Posterior vena cava (tissue), 2 donors: ENCODE measurements at places on chromosomes 2 and 18. TPM values are rescaled to one million over a fixed set of nuclear protein-coding genes. Genes with fewer than 3 reads are reported as not detected.

DNA sequence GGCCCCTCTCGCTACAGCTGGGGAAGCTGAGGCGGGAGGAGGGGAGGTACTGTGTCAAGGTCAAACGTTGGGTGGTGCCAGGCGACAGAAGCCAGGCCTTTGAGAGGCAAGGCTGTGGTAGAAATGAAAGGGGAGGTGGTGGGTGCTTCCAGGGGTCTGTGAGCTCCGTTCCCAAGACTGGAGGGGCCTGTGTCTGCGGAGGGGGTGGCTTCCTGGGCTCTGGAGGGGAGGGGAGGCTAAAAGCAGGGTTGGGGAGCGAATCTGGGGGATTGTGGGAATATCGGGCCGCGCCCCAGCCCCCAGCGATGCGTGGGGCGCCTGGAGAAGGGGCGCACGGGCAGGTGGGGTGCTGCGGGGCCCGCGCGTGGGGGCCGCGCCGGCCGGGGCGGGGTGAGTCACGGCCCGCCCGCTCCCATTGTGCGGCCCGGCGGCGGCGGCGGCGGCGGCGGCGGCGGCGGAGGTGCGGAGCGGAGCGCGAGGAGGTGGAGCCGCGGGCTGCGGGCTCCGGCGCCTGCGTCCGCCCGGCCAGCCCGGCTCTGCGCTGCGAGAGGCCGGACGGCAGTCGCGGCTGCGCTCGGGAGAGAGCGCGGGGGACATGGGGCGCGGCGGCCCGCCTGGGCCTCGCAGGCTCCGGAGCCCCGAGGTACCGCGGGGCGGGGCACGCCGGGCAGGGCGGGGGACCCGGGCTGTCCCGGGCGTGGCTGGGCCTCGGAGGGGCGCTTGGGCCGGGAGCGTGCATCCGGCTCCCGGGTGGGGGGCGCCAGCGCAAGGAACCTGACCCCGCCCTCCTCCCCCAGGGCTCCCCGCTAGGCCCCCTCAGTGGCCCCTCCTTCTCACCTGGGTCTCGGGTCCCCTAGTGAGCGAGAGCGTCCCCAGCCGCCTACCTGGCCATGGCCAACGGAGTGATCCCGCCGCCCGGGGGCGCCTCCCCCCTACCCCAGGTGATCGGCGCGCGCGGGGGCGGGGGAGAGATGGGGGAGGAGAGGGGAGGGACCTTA, at the start of gene SLC4A3:
Gene SLC4A3, plus strand, starts transcription at position 528 of the 998 bp plus-strand sequence. Its CDS starts 363 bp downstream, at position 891.
- peak; percentile 78 for DNase-seq

DNA sequence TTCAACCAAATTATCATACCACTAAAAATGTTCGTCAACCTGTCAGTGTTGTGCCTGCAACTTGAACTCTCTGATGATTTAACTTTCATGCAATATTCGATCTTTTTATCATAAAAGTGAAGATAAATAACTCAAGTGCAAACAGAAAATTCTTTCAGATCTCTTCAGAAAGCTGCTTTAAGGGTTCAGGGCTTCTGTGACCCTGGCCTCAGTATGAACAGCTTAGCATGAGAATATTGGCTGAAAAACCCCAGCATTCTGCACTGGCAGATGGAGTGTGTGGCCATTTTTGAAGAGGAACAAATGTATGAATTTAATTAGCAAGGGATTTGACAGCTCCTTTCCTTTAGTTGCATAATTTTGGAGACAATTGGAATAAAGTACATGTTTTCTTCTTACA, 851.4 kb upstream of the SOX11 start:
- no peak for DNase-seq

DNA sequence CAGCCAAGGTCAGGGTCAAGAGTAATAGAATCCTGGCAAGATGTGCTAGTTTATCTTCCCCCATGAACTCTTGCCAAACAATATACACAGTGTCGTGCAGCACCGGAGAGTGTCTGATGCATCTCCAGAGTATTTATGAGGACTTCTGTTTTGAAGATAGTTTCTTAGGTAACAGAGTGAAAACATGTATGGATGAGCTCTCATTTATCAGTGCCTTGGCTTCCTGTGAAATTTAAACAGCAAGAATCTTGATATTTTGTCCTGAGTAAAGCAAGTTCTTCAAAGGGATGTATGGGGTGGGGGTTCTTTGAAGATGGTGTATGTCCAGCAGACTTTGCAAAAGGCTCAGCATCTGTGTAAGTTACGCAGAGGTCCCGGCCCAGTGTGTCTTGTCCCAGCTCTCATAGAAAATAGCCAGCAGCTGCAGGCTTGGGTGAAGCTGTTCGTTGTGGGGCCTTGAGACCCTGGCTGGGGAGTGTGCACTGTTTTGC, 361.0 kb upstream of the NT5C1B start:
- no peak for DNase-seq

ZNF512 gene
- 25.2 TPM for total RNA-seq

DNA sequence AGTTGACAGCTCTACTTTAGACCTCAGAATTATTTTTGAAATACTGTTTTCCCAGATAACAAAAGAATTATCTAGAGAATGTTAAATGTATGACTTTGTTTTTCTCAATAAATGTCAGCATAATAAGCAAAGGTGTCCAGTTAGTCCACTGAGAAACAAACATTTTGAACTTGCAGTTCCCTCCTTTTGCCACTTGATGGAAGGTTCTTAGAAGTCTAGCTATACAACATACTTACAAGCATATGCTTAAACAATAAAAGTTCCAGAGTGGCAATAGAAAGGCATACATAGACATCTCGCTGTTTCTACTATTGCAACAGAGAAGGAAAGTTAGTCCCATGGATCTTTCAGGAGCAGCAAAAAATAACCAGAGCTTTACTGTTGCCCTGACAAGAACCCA, 11.8 kb downstream of the NDUFA10 start:
- DNase-seq, result no peak

- DNase-seq, result no peak
Measured at GRCh38 chr2:156189584-156189983, 142.9 kb downstream of the NR4A2 start.

- DNase-seq, result no peak
Measured at GRCh38 chr2:173441222-173441621, 86.5 kb downstream of the CDCA7 start.

RFTN2 gene
- 11.4 TPM for total RNA-seq

DNA sequence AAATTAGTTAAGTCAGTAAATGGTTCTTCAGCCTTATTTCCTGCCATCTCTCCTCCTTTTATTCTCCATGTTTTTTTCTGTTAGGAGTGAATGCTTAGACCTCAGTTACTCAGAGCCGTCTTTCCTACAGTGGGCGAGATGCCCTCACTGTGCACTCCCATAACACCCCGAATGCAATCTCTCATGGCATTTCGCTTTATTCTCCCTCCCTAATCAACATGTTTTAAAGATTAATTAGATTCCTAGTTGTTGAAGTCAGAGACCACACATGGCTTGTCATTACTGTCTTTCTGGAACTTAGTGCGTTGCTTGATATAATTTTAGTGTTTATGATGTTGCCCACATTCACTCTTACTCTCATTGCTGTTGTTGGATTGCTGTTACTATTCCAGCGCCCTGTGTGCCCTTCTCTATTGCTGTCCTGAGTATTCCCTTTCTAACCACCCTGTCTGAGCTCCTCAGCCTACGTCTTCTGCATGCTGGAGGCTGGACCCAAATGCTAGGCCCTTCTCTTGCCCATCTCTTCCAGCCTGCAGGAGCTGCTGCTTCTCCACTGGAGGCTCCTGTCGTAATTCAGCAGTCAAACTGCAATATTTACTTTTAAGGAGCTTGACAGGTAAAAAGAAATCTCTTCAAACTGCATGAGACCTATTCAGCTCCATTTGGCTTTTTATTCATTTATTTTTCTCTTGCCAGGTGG, 99.3 kb downstream of the MAP2 start:
- DNase-seq, result no peak

UGT1A3 gene
- not detected for total RNA-seq

DNA sequence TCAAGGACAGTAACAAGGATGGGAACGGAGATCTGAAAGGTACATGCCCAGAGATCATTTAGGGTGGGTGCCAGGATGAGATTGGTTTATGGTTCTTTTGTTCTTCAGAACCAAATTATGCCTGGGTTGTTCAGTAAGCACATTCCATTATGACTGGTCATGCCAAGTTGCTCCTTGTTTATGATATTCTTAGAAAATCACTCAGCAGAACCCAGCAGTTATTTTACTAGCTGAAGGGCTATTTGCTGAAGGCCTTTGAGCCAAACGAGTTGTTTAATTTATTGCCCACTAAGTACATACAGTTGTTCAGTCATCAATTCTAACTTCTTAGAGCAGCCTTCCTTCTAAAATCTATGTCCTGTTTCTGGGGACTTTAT, 635 bp downstream of the SLC3A1 start:
- no peak for DNase-seq

GRCh38 chr2:138123741-138124140, 159.5 kb downstream of the HNMT start:
- DNase-seq, result no peak

KCNG3 gene
- not detected for total RNA-seq

GLB1L gene
- 5.3 TPM for total RNA-seq

DNA sequence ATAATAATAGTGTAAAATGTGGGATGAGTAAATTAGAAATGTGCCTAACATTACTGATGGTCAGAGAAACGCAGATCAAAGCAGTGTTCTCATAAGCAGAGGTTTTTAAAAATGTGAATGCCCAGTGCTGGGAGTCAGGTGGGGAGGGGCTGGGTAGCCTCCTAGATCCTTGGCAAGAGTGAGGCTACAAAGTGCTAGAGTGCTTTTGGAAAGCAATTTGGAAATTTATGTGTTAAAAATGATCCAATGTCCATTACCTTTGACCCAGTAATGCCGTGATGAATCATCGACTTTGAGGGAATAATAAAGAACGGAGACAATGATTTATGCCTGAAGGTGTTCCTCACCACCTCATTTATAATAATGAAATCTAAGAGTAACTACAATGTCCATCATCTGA, 44.9 kb upstream of the TWIST2 start:
- no peak for DNase-seq

GRCh38 chr2:29040552-29040951, 33.8 kb downstream of the PCARE start:
- DNase-seq, result no peak

OBSL1 gene
- total RNA-seq, result 57.7 TPM

CACNB4 gene
- total RNA-seq, result 10.5 TPM

GRCh38 chr18:57775937-57776336, 27.2 kb downstream of the ATP8B1 start:
- no peak for DNase-seq

GRCh38 chr18:9750606-9751304, 42.7 kb downstream of the RAB31 start:
- no peak for DNase-seq

DNA sequence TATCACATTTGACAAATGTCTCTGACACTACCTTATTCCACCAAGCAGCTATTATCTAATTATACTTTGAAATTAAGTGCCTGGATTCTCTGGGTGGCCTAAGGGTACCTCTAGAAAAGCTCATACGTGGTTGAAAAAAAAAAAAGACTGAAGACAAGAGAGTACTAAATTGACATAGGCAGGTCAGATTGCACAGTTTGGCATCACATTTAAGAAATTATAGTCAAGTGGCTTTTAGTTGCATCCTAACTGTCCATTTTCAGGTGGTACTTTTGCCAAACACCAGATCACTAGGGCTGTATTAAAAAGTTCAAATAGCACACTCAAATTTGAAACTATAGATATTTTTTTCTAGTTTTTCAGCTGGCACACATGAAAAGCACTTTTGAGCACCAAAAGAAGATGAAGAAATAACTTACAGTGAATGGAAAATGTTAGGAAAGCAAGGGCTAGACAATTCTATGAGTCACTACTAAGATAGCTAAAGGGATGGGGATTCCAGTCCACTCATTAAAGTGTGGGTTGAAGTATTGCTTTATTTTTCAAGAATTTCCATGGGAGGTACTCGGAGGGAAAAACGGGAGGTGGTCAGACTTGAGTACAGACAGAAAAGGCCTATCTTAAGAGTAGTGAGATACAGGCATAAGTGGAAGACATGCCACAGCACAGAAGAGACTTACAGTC, 106.5 kb upstream of the COL5A2 start:
- no peak for DNase-seq

DNA sequence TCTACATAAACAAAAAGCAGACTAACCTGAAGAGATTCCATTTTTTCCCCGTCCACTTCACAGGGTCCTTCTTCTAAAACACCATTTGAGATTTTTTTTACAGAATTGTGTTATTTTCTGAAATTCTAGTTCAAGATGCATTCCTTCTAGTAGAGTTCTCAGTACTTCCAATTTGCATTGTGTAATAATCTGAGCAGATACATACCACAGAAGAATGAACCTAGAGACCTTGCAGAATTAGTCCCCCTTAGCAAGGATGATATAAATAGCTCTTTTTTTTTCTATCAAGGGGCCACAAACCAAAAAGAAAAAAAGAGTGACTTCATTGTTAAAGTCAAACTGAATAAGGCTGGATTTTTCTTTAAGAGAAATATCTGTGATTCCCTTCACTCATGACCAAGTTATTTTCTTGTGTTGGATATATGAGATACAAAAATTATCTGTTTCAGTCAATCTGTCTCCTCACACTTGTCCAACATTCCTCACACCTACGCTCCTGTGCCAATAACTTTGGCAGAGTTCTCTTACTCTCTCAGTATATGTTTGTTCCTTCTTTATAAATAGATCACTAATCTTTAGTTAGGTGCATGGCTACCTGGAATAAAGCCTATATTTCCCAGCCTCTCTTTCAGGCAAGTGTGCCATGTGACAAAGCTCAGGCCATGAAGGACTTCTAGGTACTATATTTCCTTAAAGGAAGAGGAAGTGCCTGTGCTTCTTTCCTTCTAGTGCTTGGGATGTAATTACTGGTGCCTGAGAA, 183.5 kb downstream of the ZNF385B start:
- no peak for DNase-seq

DNA sequence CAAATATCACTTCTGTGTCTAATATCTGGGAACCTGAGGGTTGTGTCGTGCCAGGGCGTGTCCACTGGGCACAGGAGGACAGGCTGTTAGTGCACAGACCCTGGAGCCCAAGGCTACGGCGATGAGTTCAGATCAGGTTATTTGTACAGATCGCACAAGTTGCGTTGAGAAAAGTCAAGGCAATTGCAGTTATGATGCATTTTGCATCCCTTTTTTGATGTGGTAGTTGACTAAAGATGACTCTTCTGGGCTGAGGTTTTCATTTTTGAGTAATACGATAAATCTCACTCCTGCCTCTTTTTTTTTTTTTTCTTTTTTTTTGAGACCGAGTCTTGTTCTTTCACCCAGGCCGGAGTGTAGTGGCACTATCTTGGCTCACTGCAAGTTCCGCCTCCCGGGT, 7.2 kb downstream of the RBFA start:
- DNase-seq, result no peak

- no peak for DNase-seq
Measured at GRCh38 chr2:148876595-148877402, 1.8 kb downstream of the KIF5C start.

- no peak for DNase-seq
Measured at GRCh38 chr2:180003559-180003958, 3.5 kb downstream of the CWC22 start.

- peak; percentile 71 for DNase-seq
Measured at GRCh38 chr2:240925191-240925567, 19.0 kb downstream of the CROCC2 start.

TRABD2A gene
- 1.0 TPM for total RNA-seq

DNA sequence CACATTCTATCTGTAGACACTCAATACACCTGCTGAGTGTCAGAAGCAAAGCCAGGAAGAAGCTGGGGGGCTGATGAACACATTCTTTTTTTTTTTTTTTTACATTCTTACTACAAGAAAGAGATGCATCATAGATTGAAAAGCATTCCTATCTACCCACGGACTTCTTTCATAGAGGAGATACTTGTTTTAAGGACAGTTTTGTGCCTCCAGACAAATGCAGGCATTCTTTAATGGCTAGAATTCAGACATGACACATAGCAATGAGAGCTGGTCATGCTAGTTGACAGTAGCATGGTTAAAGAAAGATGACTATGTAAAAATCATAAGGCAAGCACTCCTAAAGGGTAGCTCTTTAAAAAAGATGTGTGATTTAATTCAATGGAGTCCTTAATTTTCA, 110.2 kb downstream of the EPHA4 start:
- no peak for DNase-seq
